Stimulated activated CD4-positive, alpha-beta T cell treated with anti-CD3 and anti-CD28 coated beads, Interleukin-2, amount 100 ng/mL, for 48 hours (primary cell): ENCODE measurements at places on chromosomes 2 and 18.

GRCh38 chr2:133976659-133977058 is 277.2 kb upstream of the MGAT5 start:
- no peak for DNase-seq

DNA sequence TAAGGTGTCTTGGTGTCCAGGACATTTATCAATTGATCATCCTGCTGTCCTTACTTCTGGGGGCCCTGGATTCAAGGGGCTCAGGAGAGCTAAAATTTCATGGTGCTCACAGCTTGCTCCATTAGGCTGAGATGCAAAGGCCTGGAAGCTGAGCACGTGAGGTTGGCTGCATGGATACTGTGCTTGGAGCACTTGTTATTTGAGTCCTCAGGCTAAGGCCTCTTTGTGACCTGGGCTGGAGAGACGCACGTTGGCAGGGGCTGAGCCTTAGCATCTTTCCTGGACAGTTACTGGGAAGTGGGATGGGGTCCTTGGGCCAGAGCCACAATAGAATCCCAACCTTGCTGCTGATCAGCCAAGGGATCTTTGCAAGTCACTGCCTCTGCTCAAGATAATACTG is 151.2 kb upstream of the HS6ST1 start:
- no peak for DNase-seq

GRCh38 chr18:13243363-13243762 is 24.8 kb downstream of the LDLRAD4 start:
- no peak for DNase-seq

DNA sequence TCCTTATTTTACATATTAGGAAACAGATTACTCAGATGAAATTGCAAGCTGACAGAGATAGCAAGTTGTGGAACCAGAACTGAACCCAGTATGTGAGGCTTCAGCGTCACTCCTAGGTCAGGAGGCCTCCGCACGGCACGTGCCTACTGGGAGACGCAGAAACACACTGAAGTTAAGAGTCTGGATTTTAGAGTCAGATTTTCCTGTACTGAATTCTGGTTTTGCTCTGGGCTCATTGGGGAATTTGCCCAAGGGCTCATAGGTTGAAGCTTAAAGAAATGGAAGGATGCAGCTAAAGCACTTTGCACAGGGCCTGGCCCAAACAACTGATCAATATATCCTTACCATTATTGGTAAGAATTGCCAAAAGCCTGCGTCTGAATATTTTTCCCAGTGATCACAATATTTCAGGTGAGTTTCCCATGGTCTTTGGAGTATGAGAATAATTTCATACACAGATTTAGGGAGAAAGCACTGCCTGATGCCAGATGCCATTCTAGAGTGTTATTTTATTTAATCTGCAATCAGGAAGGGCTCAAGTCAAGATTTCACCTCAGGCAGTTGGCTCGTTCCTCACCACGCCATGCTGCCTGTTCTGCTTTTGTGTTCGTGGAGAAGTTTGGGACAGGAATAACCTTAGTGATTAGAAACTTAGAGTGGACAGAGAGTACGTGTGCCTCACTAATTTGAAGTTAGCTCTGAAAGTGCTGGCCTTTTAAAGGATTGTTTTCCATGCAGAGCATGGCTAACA is 331.9 kb downstream of the MYCN start:
- DNase-seq, result no peak

DNA sequence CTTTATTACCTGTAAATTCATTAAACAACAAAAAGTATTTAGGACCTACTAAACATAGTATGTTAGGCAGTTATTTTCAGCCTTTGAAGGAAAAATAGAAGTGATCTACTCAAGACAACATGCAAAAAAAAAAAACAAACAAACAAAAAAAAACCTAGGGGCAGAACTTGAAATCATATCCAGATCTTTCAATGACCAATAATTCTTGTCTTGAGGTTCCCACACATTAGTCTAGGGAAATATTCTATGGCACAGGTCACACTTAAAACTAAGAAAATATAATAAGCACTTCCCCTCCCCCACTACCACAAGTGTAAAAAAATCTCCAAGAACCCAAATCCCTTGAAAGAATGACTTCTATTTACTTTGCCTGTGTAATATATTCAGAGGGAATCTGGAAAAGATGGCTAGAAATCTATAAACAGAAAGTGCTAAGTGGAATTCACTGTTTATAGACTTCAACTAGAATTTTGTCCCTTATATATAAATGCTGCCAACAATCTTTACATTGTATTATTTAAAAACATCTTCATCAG is 3.5 kb downstream of the PELI1 start:
- no peak for DNase-seq

- DNase-seq, result no peak
Measured at GRCh38 chr2:129062146-129062912, 743.7 kb upstream of the HS6ST1 start.

- DNase-seq, result no peak
Measured at GRCh38 chr18:13688191-13689136, 37.9 kb downstream of the FAM210A start.
